ENCODE measurements at places on chromosomes 7 and 10. TPM values are rescaled to one million over a fixed set of nuclear protein-coding genes. Genes with fewer than 3 reads are reported as not detected.

DNA sequence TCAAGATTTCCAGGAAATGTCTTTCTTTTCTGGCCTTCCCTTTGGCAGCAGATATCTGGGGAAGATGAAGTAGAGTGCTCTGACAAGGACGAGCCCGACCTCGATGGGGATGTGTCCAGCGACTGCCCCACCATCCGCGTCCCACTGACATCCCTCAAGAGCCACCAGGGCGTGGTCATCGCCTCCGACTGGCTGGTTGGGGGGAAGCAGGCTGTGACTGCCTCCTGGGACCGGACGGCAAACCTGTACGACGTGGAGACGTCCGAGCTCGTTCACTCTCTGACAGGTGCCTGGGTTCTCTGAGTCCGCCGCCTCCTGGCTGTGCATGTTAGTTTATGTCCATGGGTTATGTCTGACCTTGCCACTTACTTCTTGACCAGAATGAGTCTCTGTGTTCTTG, 47.4 kb downstream of the WDR37 start:
- no peak for DNase-seq

- no peak for DNase-seq
Observed at GRCh38 chr10:91856637-91857036, 52.6 kb downstream of the FGFBP3 start.

DNA sequence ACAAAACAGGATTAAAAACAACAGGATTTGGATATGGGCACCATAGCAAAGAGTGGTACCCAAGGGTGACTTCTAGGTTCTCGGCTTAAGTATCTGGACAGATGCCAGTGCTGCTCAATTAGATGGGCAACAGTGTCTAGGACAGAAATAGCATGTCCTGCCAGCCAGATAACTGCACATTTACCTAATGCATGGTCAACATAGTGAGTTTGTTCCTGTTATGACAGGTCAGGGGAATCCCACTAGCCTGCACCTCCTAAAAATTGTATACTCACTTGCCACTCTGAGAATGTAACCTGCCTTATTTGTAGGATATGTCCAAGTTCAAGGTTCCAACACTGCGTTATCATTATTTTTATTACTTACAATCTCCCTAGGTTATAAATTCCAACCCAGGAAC, 471.7 kb downstream of the GRM8 start:
- DNase-seq: no peak

GRCh38 chr10:26215935-26216584, 514 bp upstream of the GAD2 start:
- no peak for DNase-seq

DNA sequence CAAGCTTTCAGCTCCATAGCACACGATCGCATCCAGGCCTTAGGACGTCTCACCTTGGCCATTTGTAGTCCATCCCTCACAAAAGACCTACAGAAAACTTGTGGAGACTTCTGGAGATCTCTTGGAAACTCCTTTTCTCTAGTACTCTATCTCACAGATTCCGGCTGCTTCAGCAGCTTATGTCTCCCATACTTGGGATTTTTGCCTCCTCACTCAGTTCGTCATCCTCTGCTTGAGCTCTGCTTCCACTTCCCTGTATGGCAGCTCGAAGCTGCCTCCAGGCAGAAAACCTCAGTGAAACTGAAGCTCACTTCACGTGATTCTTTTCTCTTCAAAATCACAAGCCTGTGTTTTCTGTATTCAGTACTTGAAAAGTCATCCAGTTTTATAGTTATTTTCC, 178.7 kb upstream of the GDF10 start:
- peak; percentile 38 for DNase-seq

DNA sequence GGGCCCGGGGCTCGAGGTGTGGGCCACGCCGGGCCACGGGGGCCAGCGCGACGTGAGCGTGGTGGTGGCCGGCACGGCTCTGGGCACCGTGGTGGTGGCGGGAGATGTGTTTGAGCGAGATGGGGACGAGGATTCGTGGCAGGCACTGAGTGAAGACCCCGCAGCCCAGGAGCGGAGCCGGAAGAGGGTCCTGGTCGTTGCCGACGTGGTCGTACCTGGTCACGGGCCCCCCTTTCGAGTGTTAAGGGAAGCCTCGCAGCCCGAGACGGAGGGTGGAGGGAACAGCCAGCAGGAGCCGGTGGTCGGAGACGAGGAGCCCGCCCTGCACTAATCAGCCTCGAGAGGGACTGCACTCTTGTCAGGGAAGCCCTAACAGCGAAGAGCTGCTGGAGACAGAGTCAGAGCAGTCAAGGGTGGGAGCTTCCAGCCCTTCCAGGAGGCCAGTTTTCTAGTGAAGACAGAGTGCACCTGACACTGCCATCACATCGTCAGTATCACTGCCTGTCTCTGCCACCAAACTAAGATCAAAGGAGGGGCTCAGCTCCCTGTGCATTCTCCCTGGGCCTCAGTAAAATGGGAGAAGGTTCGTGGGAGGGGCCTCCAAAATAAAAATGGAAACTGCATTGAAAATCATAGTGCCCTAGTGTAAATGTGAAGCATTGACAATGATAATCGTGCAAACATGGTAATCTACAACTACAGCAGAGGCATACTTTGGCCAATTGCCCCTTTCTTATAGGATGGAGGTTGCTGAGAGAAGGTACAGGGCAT, 1.3 kb downstream of the MBLAC1 start:
- DNase-seq: no peak

DNA sequence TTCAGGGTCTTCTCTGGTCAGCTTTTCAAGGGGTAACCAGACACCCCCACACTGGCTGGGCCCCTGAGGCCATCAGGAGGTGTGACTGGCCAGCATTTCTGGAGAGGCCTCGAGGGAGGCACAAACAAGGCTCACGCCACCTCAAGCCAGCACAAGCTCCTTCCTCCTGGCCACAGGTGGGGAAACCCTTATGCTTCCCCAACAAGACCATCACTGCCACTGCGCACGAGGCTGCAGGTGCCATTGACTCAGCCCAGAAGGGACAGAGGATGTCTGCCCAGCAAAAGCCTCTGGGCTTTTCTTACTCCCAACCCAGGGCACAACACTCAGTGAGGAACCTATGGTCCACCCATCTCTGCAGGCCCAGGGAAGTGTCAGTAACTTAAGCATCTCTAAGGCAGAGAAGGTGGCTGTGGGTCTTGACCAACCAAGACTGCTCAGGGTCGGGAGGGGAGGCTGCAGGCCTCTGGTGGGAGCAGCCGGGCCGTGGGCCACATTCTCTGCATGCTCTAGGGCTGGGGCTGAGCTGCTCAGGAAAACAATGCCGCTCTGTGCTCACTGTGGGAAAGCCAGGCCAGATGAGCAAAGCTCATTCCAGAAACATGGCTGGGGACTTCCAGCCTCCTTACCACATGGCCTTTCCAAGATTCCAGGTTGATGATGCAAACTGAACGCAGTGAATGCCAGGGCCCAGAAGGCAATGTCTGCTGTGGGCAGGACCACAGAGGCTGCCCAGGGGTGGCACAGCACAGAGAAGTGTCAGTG, 24.2 kb upstream of the RASSF4 start:
- DNase-seq: peak; percentile 79

DNA sequence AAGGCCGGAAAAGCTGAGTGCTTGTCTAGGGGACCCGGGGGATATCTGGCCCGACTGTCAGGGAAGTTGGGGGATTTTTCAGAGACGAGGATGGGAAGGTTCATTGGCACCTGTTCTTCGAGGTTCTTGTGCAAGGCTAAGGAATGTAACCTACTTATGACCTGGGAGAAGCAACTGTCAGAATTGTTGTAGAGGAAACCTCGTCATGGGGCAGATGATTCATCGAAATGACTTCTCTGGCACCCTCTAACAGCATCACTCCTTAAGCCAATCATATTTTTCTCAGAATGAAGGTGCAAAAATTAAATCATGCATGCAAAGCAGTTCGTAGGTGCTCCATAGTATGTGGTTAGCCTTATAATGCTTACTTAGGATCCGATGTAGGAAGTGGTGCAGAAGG, 58.6 kb downstream of the PLXDC2 start:
- no peak for DNase-seq

GRCh38 chr7:12052211-12052610, 158.9 kb upstream of the TMEM106B start:
- no peak for DNase-seq

DNA sequence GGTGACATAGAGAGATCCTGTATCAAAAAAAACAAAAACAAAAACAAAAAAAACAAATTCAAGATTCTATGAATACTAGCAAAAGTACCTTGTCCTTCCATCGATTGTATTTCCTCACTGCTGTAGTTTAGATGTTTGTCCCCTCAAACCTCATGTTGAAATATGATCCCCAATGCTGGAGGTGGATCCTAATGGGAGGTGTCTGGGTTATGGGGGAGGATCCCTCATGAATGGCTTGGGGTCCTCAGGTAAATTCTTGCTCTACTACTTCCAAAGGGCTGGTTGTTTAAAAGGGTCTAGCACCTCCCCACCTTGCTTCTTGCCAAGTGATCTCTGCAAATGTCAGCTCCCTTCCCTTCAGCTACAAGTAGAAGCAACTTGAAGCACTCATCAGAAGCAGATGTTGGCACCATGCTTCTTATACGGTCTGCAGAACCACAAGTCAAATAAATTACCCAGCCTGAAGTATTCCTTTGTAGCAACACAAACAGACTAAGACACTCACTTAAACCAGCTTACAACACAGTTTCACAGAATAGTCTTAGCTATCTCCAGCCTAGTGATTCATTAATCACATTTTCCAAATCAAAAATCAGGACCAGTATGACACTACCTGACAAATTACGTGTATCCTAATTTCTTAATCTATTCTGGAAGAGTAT, 20.7 kb downstream of the ABI1 start:
- no peak for DNase-seq

- DNase-seq: no peak
Observed at GRCh38 chr7:123051916-123052315, 56.4 kb upstream of the TAS2R16 start.

DNA sequence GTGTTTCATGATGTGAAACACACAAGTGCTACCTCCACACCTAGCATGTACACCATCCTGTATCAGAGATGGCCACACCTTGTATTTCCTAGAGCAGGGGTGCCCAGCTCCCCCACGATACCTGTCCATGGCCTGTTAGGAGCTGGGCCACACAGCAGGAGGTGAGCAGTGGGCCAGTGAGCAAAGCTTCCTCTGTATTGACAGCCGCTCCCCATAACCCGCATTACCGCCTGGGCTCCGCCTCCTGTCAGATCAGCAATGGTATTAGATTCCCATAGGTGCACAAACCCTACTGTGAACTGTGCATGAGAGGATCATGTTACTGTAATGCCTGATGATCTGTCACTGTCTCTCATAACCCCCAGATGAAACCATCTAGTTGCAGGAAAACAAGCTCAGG, 145.6 kb upstream of the RNF32 start:
- DNase-seq: peak; percentile 36

DNA sequence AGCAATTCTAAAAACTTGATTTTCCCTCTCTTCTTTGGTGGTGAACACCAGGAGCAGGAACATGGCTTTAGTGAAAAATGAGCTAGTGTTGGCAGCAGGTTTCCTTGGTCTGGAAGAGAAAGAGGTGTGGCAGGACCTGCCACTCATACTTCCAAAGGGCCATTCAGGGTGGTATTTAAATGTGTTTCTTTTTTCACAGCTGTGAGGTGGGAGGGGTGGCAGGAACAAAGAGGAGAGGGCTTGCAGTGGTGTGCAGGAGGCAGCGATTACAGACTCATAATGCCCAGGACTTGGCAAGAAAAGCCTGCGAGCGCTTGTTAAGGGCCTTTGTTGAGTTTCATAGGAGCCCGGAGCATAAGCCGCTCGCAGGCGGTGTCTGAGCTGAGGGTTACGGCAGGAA, 36.8 kb downstream of the WIPF3 start:
- no peak for DNase-seq

DNA sequence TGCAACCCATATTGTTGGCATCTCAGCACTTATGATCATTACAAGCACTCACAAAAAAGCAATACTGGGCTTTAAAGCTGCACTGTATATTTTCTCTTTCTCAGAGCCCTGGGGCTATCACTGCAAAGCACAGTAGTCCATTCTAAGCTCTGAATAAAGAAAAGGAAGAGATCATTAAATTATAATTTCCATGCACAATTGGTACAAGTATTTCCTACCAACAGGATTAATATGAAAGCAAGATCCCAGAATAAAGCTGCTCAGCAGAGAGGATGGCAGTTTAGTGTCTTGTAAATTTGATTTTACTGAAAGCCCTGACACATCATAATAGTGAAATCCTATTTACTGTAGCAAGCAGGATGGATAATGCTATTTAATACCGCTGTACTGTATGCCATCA, 205.3 kb downstream of the CHCHD3 start:
- DNase-seq: no peak

GRCh38 chr7:43618073-43618472, 35.2 kb downstream of the STK17A start:
- no peak for DNase-seq

GRCh38 chr7:100483722-100484672, at the start of gene NYAP1:
NYAP1 (plus strand) TSS chr7:100483927; CDS start chr7:100485312, 1,385 bp downstream.
- no peak for DNase-seq

GRCh38 chr10:3787016-3787400, 2.0 kb upstream of the KLF6 start:
- DNase-seq: no peak

DNA sequence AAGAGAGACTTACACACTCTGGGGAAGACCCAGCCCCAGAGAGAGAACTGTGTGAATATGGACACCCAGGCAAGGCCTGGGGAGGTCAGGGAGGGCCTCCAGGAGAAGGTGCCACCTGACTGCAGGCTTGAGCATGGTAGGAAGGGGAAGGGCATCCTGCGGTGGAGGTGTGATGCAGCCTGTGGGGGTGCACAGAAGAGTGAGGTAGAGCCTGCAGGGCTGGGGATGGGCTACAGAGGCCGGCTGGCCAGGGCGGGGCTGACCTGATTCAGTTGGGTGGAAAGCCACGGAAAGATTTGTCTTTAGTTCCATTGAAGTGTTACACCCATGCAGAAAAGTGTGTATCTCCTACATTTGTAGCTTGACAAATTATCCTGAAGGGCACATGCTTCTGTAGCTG, 47.6 kb downstream of the ZMIZ1 start:
- no peak for DNase-seq

- DNase-seq: peak; percentile 80
Observed at GRCh38 chr10:95467162-95467599, 94.0 kb downstream of the SORBS1 start.

DNA sequence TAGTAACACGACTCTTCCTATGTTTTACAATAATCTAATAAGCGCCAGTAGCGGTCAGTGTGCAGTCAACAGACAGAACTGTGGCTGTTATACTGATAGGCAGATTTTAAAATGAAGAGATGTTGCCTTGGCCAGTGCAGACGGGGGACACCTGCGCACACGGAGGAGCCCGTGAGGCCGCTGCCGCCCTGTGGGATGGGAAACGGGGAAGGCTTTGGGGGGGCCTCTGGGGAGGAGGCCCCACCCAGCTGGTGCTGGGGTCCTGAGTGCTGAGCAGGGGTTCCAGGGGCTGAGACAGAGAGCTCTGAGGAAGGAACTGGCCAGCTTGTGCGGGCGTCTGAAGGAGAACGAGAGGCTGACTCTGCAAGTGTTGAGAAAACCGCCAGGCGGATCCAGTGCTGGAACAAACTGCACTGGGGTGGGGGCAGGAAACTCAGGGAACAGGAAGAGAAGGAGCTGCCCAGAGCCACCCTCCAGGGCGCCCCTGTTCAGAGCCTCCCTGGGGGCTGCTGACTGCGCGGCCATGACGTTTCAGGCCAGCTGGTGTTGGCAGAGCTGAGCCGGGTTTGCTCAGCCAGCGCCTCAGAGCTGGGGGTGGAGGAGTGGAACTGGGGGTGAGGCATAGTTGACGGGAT, 426.4 kb downstream of the TCERG1L start:
- no peak for DNase-seq

Gene MKI67
- total RNA-seq: 4.0 TPM

Gene COL13A1
- 11.8 TPM for total RNA-seq

Gene ASZ1
- not detected for total RNA-seq

Gene GNAT3
- total RNA-seq: not detected

Gene RET
- 0.12 TPM for total RNA-seq

Gene CD36
- total RNA-seq: 421 TPM

Data from right atrium auricular region (tissue), 2 donors.